ENCODE measurements at places on chromosomes 2 and 18.

- no peaks in the 10 kb centered on the region for H3K4me1 ChIP-seq
- no peaks in the 10 kb centered on the region for H3K27me3 ChIP-seq
- no peak overlapping the region for H3K27ac ChIP-seq
- no peak overlapping the region for H3K4me3 ChIP-seq
- DNase-seq, result no peak
- H3K36me3 ChIP-seq, result no peaks in the 10 kb centered on the region
Observed at GRCh38 chr2:67950919-67951318, 111.9 kb downstream of the C1D start.

DNA sequence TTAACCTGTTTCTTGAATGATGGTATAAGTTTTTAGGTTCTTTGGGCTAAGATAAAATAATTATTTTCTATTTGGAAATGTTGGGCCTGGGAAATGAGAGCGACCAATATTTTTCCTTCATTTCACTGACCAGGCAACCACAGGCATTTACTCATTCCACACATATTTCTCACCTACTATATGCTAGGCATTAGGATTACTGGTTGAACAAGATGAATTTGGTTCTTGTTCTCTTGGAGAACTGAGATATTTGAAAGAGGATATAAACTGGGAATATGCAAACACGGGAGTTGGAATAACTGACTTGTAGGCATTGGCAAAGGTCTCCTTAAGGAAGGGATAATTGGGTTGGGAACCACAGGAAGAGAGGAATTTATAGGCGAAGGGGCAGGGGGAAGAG lies 3.9 kb upstream of the MYL1 start:
- no peaks in the 10 kb centered on the region for H3K36me3 ChIP-seq
- DNase-seq, result no peak
- H3K27me3 ChIP-seq, result no peaks in the 10 kb centered on the region
- no peak overlapping the region for H3K27ac ChIP-seq
- no peak overlapping the region for H3K4me3 ChIP-seq

DNA sequence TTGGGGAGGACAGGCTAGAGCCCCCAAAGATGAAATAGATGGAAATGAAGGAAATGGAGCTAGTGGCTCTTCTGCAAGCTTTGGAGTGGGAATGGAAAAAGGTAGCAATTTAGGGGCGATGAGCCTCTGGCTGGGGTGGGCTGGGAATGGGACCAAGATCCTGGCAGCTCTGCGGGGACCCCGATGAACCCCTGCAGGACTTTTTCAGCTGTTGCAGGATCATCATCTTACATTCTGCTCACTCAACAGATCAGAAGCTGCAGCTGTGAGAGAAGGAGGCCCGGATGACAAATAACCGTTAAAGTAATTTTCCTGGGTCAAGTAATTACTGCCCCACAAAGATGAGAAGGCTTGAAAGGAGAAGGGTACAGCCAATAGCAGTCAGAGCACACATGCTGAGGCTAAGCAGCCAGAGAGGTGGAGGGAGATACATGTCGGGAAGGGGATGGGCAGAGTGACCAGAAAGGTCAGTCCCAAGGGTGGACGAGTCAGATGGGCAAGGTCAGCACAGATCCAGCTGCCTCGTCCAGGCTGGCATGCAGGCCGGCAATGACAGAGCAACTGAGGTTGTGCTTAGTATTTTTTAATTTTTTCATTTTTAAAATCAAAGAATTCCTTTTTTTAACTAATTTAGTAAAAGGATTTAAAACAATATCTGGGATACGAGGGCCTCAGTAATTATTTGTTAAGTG lies 245.0 kb upstream of the RAB6C start:
- no peak overlapping the region for H3K27ac ChIP-seq
- H3K27me3 ChIP-seq, result no peaks in the 10 kb centered on the region
- no peaks in the 10 kb centered on the region for H3K4me1 ChIP-seq
- H3K4me3 ChIP-seq, result no peak overlapping the region
- DNase-seq, result no peak

- H3K36me3 ChIP-seq, result no peaks in the 10 kb centered on the region
- no peak for DNase-seq
- peaks cover 37% of the 10 kb centered on the region for H3K4me1 ChIP-seq
- H3K27ac ChIP-seq, result no peak overlapping the region
- 0 out of 2 replicates have a peak, but pooled peaks cover 8% of the 10 kb centered on the region for H3K27me3 ChIP-seq
Observed at GRCh38 chr2:172425336-172425735, 2.0 kb upstream of the ITGA6 start.

GRCh38 chr2:28658369-28658768 lies 93.3 kb upstream of the PPP1CB start:
- no peaks in the 10 kb centered on the region for H3K4me1 ChIP-seq
- no peak overlapping the region for H3K27ac ChIP-seq
- DNase-seq, result no peak
- H3K36me3 ChIP-seq, result no peaks in the 10 kb centered on the region
- no peak overlapping the region for H3K4me3 ChIP-seq
- no peaks in the 10 kb centered on the region for H3K27me3 ChIP-seq

DNA sequence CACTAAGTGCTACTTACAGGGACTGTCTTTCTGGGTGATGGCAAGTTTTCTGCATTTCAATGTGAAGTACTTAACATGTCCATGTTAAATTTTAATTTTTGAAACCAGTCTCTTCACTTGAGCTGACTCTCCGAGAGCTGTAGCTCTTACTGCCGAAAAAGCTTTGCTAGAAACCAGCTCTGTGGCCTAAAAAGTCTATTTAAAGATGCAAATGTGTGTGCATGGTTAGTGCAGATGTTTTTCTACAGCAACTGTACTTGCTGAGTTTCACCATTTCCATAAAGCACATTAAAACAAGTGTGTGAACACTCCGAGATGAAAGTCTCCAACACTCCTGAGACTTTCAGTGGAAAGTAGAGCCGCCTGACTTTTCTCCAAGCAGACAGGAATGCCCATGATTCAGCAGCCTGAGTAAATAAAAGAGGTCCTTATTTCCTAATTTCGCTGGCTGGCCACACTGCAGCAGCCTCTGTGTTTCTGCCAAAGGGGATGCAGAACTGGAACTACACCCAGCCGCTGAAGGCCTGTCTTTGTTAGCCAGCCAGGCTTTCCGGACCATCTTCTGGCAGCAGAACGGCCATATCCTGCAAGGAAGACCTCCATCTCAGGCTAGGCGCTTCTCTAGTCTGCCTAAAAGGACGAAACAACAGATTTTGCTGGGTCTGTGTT lies 121.2 kb downstream of the ZNF521 start:
- H3K36me3 ChIP-seq, result no peaks in the 10 kb centered on the region
- peaks cover 4% of the 10 kb centered on the region for H3K4me1 ChIP-seq
- no peak overlapping the region for H3K27ac ChIP-seq
- no peak for DNase-seq

DNA sequence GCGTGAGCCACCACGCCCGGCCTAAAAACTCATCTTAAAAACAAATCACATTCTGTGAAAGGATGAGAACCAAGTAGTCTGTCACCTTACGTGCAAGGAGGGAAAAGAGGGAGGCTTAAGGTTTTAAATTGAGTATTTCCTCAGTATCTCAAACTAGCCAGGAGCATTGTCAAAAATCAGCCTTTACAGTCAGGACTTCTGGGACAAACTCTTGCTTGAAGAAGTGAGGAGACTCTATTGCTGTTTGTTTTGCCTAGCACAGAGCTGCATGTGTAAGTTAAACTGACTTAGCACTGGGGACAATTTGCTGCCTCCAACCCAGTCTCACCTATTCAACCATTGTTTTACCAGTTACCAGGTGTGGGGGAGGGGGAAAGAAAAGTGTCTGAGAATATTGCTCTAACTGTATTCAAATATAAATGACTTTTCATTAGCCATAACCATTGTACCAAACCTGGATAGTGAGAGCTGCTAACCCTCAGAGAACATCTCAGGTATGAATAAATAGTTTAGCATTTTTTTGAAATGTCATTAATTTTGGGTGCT lies 3.6 kb downstream of the INO80D start:
- peak; percentile 48 for DNase-seq
- no peaks in the 10 kb centered on the region for H3K27me3 ChIP-seq
- peaks cover 47% of the 10 kb centered on the region for H3K4me1 ChIP-seq
- peak overlapping the region; percentile 95 for H3K27ac ChIP-seq

- no peak overlapping the region for H3K4me3 ChIP-seq
- no peaks in the 10 kb centered on the region for H3K36me3 ChIP-seq
- peaks cover 15% of the 10 kb centered on the region for H3K4me1 ChIP-seq
- H3K27me3 ChIP-seq, result no peaks in the 10 kb centered on the region
- no peak for DNase-seq
Observed at GRCh38 chr2:151265991-151266390, 4.3 kb upstream of the RBM43 start.

DNA sequence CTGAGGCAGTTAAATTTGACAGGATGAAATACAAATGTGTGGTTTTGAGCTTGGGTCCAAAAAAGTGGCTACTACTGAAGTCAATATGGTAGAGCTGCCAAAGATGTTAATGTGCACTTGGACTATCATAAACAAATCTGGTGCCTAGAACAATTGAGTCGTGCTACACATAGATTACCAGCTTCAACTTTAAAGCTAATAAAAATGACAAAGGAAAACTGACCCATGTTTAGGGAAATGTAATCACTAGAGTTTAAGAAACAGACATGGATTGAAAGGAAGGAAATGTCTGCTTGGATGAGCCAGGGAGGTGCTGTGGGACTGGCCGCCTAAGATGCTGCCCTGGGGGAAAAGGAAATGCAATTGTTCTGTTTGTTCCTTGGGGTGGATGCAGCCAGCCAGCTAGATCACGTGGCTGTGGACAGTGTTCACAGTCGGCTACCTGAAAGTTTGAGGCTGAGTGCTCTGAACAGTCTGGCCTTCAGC lies 36.6 kb downstream of the CYB5A start:
- H3K4me1 ChIP-seq, result peaks cover 22% of the 10 kb centered on the region
- no peaks in the 10 kb centered on the region for H3K36me3 ChIP-seq
- no peaks in the 10 kb centered on the region for H3K27me3 ChIP-seq
- H3K4me3 ChIP-seq, result no peak overlapping the region
- DNase-seq, result no peak
- no peak overlapping the region for H3K27ac ChIP-seq

- no peaks in the 10 kb centered on the region for H3K4me1 ChIP-seq
- peak; percentile 30 for DNase-seq
- no peaks in the 10 kb centered on the region for H3K27me3 ChIP-seq
- no peaks in the 10 kb centered on the region for H3K36me3 ChIP-seq
- no peak overlapping the region for H3K4me3 ChIP-seq
- H3K27ac ChIP-seq, result no peak overlapping the region
Observed at GRCh38 chr18:74533666-74534065, 634 bp upstream of the CNDP1 start.

- H3K27me3 ChIP-seq, result no peaks in the 10 kb centered on the region
- no peaks in the 10 kb centered on the region for H3K36me3 ChIP-seq
- H3K27ac ChIP-seq, result no peak overlapping the region
- no peak for DNase-seq
Observed at GRCh38 chr2:138607746-138608145, 106.2 kb downstream of the SPOPL start.
